Activated CD4-positive, alpha-beta T cell treated with anti-CD3 and anti-CD28 coated beads, Interleukin-2, amount 50 U/mL, for 48 hours (primary cell): ENCODE measurements at places on chromosomes 16 and 17.

GRCh38 chr16:54050459-54051210 is 236.0 kb downstream of the IRX3 start:
- no peak for DNase-seq

GRCh38 chr17:49935526-49936210 is 33.3 kb upstream of the DLX4 start:
- no peak for DNase-seq

DNA sequence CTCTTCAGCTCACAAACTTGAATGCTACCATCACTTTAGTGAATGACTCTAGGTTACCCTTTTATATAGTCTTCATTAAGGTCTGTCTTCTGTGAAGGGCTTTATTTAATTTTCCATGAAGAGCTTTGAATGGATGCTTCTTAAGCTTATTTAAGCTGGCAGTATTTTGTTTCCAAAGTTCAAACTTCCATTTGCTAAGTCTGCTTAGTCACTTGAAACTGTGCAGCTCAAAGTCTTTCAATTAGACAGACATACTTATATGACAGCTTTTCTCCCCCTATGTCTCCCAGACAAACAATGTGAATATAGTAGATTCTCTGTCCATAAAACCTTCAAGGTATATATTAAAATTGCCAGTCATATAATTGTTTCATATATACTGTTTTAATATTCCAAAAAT is 23.5 kb downstream of the TXNDC11 start:
- no peak for DNase-seq

DNA sequence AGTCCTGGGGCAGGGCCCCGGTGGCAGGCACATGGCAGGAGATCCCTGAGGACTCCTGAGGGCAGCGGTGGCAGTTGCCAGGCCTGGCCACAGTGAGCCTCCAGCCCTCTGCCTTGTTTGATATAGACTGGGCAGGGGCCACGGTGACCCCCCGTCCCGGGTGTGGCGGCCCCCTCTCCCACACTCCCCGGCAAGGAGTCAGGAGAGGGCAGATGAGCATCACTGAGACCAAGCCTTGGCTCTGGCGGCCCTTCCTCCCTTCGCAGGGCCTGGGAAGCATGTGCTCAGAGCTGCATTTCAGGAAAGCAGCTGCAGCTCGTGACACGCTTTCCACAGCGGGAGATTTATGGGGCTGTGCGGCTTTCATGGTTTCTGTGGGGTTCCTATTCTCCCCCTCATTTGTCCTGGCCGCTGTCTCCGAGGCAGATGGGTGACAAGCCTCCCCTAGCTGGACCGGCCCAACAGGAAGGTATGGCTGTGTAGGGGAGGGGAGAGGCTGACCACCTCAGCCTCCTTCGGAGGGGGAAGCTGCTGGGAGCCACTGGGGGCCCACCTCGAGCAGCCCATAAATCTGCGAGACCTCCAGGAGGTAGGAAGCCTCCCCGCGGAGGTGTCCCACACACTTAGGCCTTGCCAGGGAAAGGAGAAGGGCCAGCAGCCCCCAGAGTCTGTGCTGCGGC is 211.4 kb downstream of the NTN1 start:
- no peak for DNase-seq

DNA sequence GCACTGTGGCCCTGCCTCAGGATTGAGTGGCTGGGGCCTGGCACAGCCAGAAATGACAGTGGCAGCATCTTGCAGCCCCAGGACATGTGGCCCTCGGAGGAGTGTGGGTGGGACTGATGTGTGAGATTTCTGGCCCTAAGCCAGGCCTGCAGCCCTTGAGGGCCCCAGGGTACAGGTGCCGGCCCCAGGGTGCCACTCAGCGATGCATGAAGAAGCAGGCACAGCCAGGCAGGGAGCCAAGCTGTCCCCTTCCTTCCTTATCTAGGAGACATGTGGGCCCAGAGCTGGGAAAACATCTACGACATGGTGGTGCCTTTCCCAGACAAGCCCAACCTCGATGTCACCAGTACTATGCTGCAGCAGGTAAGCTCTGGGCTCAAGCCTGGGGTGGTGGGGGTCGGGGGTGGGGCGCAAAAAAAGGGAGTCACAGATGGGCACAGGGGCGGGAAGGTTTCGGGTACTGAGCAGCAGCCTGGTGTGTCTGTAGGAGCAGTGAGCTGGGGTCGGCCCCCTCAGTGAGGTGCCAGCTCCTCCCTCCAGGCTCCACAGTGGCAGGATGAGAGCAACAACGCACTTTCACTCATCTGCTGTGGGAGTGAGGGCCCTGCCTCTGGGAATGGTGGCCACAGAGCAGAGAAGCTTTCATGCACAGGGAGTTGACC is 4.1 kb downstream of the ACE start:
- no peak for DNase-seq

- no peak for DNase-seq
Measured at GRCh38 chr16:82700541-82701235, 73.9 kb downstream of the CDH13 start.

GRCh38 chr16:4676831-4677230 is 16.5 kb upstream of the NUDT16L1 start:
- no peak for DNase-seq

GRCh38 chr16:60636117-60636516 is 1400.1 kb downstream of the CDH8 start:
- DNase-seq = no peak

DNA sequence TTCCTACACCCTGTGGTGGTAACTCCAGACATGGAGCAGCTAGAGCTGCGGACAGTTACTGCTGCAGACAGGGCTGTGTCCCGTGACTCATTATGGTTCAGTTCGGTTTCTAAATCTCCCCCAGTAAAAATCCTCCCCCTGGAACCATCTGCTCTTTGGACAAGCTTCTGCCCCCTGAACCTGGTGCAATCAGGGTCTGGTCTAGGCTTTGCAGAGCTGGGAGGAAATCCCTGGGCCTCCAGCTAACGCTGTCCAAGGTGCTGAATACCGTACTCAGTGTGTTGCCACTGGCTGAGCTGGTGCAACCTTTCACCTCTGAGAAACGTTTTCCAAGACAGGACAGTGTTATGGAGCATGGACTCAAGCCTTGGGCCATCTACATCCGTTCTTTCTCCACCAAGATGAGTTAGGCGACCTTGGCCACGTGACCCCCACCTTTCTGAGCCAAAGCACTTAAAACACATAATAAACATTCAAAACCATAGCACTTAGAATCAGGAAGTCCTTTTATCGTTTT is 142.0 kb downstream of the CPPED1 start:
- DNase-seq = peak; percentile 20

GRCh38 chr16:60681043-60681442 is 1355.2 kb downstream of the CDH8 start:
- DNase-seq = no peak

GRCh38 chr17:49911719-49912118 is 57.3 kb upstream of the DLX4 start:
- DNase-seq = no peak

GRCh38 chr17:82008941-82009405 is 13.7 kb downstream of the CENPX start:
- DNase-seq = no peak

GRCh38 chr17:78345791-78346494 is 13.9 kb downstream of the SOCS3 start:
- DNase-seq = no peak

DNA sequence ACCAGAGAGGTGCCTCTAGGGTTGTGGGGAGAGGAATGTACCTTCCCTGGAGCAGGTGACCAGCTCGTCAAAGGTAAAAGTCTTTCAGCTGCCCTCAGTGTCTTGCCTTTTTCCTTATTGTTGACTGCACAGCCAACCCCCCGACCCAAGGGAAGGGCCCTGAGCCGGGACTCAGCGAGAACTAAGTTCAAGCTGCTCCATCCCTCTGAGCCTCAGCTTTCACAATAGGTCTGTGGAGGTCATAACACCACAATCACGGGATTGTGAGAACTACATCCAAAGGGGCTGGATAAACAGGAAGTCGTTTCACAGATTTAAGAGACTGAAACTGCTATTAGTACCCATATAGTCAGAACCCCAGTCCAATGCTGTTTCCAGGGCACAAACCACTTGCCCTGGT is 2.6 kb upstream of the KRT36 start:
- DNase-seq = no peak

DNA sequence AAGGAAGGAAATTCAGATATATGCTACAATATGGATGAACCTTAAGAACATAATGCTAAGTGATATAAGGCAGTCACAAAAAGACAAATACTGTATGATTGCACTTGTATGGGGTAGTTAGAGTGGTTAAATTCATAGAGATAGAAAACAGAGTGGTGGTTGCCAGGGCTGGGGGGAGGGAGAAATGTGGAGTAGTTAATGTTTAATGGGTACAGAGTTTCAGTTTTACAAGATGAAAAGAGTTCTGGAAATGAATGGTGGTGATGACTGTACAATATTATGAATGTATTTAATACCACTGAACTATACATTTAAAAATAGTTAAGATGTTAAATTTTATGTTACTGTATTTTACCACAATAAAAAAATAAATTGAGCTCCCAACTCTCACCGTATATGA is 157.9 kb downstream of the TOX3 start:
- no peak for DNase-seq

- DNase-seq = no peak
Measured at GRCh38 chr16:19094542-19095365, 19.0 kb upstream of the ITPRIPL2 start.

- DNase-seq = peak; percentile 86
Measured at GRCh38 chr17:42116705-42117396, 4.3 kb downstream of the KAT2A start.
